ENCODE measurements at places on chromosomes 11 and 22.

DNA sequence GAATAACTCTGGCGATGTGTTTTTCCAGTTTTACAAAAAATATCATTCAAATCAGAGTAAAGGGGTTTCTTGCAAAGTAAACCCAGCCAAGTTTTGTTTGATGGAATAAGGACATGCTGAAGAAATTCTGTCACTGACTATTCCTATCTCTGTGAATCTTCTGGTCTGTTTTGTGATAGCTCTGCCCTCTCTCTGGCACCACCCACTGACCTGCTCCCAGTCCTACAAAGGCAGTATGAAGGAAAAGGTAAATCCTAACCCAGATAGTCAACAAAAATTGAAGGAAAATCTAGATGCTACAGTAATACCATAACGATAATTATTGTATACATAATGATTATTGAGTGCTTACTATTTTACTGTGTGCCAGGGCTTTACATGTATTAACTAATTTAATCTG, 76.3 kb upstream of the TP53AIP1 start:
- no peak for DNase-seq

- peak; percentile 94 for DNase-seq
Measured at GRCh38 chr11:130407978-130408377, 20.4 kb downstream of the ADAMTS8 start.

- no peak for DNase-seq
Measured at GRCh38 chr22:17726928-17727897, 47.1 kb downstream of the BID start.

- peak; percentile 76 for DNase-seq
Measured at GRCh38 chr11:114321621-114322257, 25.5 kb downstream of the NNMT start.

DNA sequence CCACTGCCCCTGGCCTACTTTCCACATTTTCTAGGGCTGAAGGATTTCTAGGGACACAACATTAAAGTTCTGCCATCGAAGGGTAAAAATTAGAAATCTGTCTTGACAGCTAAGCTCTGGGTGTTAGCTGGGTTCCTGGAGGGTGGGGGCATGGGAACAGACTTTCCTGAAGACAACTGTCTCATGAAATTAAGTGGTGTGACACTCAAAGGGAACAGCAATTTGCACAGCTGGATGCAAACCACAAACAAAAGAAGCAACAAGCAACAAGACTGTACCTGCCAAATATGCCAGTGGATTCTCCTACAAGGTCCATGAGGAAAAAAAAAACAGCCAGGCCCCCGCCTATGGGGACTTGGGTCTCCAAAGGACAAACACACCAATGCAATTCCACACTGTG, 32.5 kb downstream of the WT1 start:
- no peak for DNase-seq

GRCh38 chr22:28183078-28183860, 264.2 kb upstream of the PITPNB start:
- DNase-seq = no peak

GRCh38 chr11:70498171-70498571, 99.8 kb downstream of the CTTN start:
- DNase-seq = no peak

- DNase-seq = no peak
Measured at GRCh38 chr11:65651339-65651588, 11.5 kb downstream of the RELA start.

- DNase-seq = peak; percentile 60
Measured at GRCh38 chr11:92453055-92453454, 228.4 kb downstream of the FAT3 start.

DNA sequence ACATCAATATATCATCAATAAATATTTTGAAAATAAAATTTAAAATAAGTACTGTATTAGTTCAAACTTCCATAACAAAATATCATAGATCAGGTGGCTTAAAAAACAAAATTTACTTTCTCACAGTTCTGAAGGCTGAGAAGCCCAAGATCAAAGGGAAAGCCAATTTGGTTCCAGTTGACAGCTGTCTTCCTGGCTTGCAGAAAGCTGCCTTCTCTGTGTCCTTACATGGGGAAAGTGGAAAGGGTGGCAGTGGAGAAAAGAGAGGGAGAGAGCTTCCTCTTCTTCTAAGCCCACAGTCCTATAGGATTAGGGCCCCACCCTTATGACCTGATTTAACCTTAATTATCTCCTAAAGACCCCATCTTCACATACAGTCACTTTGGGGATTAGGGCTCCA, 51.2 kb upstream of the MYOD1 start:
- DNase-seq = no peak

GRCh38 chr11:20303391-20303965, 60.0 kb upstream of the HTATIP2 start:
- DNase-seq = no peak

DNA sequence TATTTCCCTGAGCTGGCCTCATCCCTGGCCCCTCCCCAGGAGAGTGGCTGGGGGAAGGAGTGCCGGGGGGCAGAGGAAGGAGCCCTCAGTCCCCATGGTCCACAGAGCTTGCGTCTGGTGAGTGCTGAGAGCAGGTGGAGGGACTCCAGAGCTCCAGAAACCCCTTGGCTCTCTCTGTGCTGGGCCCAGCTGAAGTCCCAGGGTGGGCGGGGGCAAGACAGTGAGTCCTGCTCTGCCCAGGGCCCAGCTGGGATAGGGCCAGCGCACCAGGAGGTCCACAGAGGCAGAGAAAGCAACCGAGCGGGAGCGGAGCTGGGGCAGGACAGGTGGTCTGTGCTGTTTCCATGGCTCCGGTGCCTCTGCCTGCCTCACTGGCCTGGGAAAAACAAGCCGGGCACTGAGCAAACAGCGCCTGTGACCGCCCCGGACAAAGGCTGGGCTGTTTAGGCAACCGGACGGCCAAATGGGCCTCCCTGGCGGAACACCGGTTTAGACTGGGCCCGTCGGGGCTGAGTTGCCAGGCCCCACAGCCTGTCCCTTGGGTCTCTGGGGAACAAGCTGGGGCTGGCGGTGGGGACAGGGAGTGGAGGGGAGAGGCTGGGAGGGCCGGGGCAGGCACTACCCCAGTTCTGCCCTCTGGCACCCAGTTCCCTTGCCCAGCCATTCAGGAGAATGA, 34.1 kb upstream of the WNT7B start:
- DNase-seq = no peak

- no peak for DNase-seq
Measured at GRCh38 chr22:45510376-45511232, 7.9 kb downstream of the FBLN1 start.

- DNase-seq = no peak
Measured at GRCh38 chr11:61004761-61005181, 33.3 kb downstream of the CD6 start.

- DNase-seq = no peak
Measured at GRCh38 chr11:69386594-69387408, 92.8 kb downstream of the MYEOV start.

GRCh38 chr11:63920939-63921417, 4.0 kb upstream of the RCOR2 start:
- DNase-seq = no peak

DNA sequence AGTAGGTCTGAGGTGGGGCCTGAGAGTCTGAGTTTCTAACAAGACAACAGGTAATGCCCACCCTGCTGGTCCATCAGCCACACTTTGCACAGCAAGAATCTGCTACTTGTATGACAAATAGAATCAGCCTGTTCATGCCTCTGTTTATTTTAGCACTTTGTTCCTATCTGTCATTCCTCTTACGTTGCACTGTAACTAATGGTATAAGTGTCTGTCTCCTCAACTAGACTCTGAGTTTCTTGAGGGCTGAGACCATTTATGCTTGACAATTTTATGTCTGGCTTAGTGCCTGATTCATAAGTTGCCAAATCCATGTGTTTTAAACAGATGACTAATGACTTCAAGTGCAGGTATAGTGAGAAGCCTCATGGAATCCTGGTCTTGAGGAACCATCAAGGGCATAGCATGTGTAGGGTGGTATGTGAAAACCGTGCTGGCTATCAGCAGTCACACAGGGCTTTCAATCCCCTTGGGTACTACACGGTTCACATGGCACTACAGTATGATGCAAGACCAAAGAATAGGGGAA, 209.7 kb downstream of the C11orf91 start:
- peak; percentile 45 for DNase-seq

DNA sequence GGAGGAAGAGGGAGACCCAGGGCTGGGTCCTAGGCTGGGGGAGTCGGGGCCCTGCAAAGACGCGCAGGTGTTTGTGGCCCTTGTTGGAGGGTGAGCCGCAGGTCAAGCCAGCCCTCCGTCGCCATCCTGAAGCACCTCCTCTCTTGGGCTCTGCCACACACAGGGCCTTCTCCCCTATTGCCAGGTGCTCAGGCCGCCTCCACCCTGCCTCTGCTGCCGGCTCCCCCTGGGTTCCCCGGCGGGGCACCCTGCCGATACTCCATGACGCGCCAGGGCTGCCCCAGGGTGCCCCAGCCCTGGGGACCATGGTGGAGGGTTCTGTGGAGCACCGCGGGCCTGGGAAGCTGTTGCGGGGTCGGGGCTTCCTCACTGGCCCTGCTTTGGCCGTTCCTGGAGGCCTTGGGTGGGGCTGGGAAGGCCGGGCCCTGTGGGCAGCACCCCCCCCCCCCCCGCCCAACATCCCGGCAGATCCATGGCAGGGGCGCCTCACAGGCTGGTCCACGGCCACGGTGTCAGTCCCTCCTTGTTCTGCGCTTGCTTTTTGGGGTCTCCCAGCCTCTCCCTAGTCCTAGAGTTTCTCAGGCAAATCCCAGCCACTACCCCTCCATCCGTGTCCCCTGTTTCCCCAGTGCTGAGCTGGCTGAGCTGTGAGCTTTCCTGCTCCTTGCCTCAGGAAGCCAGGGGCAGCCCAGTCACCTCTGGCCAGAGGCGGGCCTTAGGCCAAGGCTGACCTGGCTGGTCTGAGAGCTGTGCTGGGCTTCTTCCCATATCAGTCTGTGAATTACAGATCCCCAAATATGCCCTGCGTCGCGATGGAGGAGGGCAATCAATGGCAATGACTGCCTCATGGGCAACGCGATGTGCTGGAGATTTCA, 2.3 kb upstream of the ADORA2A start:
- no peak for DNase-seq

- DNase-seq = no peak
Measured at GRCh38 chr11:5665051-5665570, 19.8 kb downstream of the TRIM5 start.

DNA sequence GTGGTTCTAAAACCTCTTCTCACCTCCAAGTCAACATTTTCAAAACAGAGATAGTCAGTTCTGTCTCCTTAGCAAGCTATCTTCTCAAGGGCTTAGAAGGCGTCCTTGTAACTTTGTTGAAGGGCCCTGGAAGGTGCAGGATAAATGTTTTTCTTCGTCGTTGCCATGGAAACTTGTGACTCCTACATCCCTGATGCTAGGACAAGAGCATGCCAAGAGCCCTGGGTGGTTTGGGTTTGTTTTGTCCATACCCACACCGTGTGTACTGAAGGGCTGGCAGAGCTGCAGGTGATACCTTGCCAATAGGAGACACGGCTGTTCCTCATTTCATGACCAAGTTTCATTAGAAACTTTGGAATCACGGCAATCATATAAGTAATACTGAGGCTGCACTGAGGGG, 81.6 kb downstream of the GALNT18 start:
- no peak for DNase-seq

DNA sequence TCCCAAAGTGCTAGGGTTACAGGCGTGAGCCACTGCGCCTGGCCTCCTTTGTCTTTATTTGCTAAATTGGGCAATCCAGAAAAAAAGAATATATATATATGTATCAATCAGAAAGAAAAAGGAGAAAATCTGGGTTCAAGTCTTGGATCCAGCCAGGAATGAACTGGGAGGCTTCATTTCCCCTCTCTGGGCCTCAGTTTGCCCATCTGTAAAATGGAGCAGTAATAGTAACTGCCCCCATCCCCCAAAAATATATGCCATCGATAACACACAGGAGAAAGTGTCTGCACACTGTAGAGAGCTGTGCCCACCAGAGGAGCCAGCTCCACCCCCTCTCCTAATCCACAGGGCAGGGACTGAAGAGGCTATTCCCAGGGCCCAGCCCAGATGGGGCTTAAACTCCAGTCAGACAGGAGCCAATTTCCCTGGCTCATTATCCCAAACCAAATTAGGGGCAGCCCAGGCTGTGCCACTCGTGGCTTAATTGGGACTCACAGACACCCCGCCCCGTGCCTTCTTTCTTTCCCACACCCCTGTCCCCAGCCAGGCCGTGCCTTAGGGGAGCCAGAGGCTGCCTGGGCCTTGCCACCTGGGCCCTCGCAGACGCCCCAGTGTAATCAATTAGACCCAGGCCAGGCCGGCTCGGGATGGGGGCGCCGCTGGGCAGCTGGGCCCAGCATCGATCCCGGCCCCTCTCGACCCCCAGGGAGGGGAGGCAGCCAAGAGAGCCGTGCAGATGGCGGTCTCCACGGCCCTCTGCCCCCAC, 171.5 kb downstream of the MN1 start:
- no peak for DNase-seq

GRCh38 chr11:26839911-26840698, 118.2 kb upstream of the SLC5A12 start:
- no peak for DNase-seq

- peak; percentile 68 for DNase-seq
Measured at GRCh38 chr11:8959546-8960166, 4.6 kb downstream of the TMEM9B start.

DNA sequence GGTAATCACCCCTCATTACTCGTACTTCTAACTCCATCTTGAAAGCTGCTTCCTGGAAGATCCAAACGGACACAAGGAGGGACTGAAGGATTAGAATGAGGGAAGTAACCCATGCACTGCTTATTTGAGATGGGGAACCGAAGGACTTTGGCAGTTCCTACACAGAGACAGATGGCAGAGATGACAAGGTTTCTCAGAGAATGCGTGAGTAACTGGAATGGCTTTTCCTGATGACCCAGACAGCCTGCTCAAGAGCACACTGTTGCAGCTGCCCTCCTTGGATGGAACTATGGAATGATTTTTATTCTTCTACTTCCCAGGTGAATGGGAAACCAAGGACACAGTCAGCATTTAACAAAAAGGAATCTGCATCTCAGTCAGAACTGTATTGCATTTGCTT, 7.3 kb downstream of the KCNJ11 start:
- no peak for DNase-seq

DNA sequence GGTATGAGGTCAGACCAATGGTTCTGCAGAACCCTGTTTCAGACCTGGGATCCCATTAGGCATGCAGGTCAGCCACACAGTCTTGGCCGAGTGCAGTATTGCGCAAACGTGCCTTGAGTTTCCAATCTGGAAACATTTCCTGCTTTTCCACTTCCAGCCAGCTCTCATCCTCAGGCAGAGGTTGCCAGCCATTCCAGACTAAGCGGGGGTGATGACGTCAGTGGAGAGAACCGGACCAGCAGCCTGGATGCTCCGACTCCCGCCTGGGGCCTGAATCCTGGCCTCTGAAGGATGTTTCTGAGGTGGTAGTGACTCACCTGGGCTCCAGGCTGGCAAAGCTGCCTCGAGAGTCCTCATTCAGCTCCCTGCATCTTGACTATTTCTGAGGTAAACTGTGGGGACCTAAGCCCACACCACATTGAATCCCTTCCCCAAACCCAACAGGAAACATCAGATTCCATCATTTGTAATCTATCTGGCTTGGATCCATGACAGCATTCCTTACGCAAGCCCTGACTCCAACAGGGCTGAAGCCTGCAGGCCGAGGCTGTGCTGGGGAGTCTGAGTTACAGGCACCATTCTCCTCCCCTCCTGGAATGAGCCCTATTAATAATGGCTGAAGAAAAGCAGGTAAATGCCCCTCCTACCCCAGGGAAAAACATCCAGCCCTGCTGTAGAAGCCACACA, 83.0 kb downstream of the ABTB2 start:
- DNase-seq = peak; percentile 99

Data from mammary epithelial cell (primary cell).